ENCODE measurements at places on chromosomes 12 and 14. TPM values are rescaled to one million over a fixed set of nuclear protein-coding genes. Genes with fewer than 3 reads are reported as not detected.
A peak's percentile ranks its signal among the peaks of the same experiment; 100 is the strongest.

DNA sequence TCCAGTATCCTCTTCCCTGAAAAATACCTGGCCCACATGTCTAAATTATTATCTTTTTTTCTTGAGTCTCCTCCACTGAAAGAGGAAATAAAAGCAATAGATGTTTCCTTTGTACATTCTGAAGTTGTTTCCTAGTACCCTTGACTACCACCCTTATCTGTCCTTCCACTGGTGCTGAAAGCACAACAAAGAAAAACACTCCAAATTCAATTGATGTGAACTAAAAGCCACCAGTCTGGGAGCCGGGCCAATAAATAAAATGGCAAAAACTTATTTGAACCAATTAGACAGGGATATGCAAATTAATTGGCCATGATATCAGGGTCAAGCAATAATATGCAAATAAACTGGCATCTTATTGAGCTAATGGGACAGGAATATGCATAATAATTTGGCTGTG, 330.5 kb downstream of the PAWR start:
- H3K36me3 ChIP-seq, result peaks cover 2% of the 10 kb centered on the region
- DNase-seq, result no peak
- H3K4me3 ChIP-seq, result no peak overlapping the region
- no peaks in the 10 kb centered on the region for H3K27me3 ChIP-seq
- H3K27ac ChIP-seq, result no peak overlapping the region

DNA sequence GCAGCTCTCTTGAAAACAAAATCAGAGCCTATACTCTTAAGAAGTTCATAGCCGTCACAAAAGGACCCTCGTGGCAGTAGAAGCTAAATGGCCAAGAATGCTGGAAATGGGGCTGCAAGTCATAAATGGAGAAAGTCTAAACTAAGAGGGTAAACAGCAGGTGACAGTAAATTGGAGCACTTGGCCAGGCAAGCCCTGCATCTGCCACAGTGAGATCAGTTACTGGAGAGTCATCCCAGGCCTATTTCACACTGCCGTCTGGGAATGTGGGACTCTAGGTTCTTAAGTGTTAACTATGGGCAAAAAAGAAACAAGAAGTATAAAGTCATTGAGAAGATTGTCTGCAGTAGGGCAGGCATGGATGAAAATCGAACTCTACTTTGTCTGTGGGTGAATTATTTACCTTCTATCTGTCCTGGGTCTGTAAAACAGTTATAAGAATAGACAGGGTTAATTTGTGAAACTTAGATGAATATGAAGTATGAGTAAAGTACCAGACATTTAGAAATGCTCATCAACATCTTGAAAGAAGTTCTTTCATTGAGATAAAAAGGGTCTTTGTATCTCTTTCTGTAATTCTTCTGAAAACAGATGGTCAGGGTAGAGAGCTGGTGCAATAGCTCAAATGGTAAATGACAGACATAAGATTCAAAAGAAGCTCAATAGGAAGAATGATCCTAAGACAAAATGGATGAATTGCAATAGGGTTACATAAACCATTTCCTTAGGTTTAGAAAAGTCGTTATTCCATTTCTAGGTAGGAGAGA, 792.5 kb downstream of the DIO2 start:
- peak overlapping the region; percentile 22 for H3K27ac ChIP-seq
- peaks cover 26% of the 10 kb centered on the region for H3K4me1 ChIP-seq
- DNase-seq, result no peak
- H3K27me3 ChIP-seq, result peaks cover 3% of the 10 kb centered on the region

DNA sequence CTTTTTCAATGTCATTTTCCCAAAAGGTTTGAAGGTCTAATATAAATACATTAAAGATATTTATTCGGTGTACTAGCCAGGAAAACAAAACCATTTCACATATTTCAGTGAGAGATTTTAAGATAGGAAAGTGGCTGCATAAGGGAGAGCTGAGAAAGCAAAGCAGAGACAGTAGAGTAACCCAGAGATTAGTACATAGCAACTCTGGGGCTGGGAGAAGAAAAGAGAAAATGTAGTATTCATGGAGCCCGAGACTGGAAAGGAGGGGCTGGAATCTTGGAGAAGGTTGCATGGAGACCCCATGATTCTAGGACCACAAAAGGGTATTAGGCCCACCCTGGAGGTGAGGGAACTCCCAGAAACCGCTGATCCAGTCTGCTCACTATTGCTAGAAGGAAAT, 236.9 kb downstream of the PAWR start:
- DNase-seq, result no peak
- no peak overlapping the region for H3K27ac ChIP-seq
- H3K4me1 ChIP-seq, result peaks cover 6% of the 10 kb centered on the region
- no peaks in the 10 kb centered on the region for H3K36me3 ChIP-seq
- H3K27me3 ChIP-seq, result no peaks in the 10 kb centered on the region

- no peak overlapping the region for H3K27ac ChIP-seq
- peaks cover 3% of the 10 kb centered on the region for H3K4me1 ChIP-seq
- no peaks in the 10 kb centered on the region for H3K36me3 ChIP-seq
- no peaks in the 10 kb centered on the region for H3K27me3 ChIP-seq
- no peak for DNase-seq
Observed at GRCh38 chr12:23303220-23303619, 646.2 kb downstream of the SOX5 start.

The PITPNM2 gene
- total RNA-seq, result 2.1 TPM

DNA sequence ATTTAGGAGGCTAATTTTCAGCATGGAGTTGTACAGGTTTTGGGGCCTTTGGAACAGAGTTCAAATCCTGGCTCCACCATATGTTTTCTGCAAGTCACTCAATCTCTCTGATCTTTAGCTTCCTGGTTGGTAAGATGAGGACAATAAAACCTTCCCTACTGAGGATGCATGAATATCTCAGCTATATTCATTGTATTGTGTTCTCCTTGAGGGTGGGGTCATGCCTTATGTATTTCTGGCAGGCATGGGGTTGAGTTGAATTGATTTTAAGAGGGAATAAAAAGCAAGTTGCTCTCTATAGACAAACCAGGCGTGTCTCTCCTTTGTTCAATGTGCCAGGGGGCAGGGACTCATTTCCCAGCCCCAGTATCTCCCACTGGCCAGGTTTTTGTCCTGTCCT, 173.1 kb downstream of the C12orf75 start:
- H3K36me3 ChIP-seq, result peaks cover 6% of the 10 kb centered on the region
- H3K27ac ChIP-seq, result no peak overlapping the region
- H3K27me3 ChIP-seq, result no peaks in the 10 kb centered on the region

The GLIPR1L2 gene
- 0.29 TPM for total RNA-seq

The PARPBP gene
- 17.0 TPM for total RNA-seq

The ANO4 gene
- total RNA-seq, result 0.38 TPM

DNA sequence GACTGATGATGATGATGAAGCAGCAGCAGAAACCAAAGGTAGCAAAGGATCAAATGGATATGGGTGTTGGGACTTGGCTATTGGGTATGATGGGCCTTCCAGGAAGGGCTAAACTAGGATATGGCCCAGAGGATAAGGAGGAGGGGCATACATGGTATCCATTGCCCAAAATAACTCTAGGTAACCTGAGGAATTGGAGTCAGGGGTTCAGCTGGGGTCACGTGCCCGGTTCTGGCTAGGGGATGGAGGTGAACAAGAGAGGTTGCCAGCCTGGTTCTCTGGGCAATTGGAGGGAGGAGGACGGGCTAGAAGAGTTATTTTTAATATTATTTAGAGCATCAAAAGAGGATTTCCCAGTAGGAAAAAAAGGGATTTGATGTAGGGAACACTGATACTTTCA, 2.7 kb upstream of the ANKRD52 start:
- H3K27ac ChIP-seq, result peak overlapping the region; percentile 79
- no peak for DNase-seq
- no peak overlapping the region for H3K4me3 ChIP-seq
- H3K27me3 ChIP-seq, result peaks cover 5% of the 10 kb centered on the region
- H3K36me3 ChIP-seq, result peaks cover 4% of the 10 kb centered on the region
- H3K4me1 ChIP-seq, result peaks cover 14% of the 10 kb centered on the region

The C3AR1 gene
- not detected for total RNA-seq

GRCh38 chr12:22729957-22730443, 105.0 kb downstream of the ETNK1 start:
- H3K27me3 ChIP-seq, result no peaks in the 10 kb centered on the region
- H3K4me1 ChIP-seq, result peaks cover 10% of the 10 kb centered on the region
- H3K27ac ChIP-seq, result no peak overlapping the region

GRCh38 chr12:18556161-18556560, 181.7 kb downstream of the PLCZ1 start:
- no peak for DNase-seq
- H3K36me3 ChIP-seq, result peaks cover 2% of the 10 kb centered on the region
- no peak overlapping the region for H3K4me3 ChIP-seq
- H3K27me3 ChIP-seq, result no peaks in the 10 kb centered on the region
- no peak overlapping the region for H3K27ac ChIP-seq

DNA sequence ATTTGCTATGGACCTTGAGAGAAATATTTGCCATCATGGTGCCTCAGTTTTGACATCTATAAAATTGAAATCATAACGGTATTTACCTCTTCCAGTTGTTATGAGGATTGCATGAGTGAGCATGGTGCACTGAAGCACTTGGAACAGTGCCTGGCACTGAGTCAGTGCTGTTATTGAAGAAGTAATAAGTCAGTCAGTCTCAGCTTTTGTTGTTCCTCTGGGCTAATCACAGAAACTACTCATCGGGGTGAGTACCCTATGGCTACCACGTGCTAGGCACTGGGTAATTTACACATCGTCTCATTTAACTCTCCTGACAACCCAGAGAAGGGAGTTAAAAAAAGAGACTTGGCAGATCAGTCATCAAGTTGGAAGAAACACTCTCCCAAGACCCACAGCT, 159.5 kb upstream of the NRXN3 start:
- no peak for DNase-seq
- H3K4me1 ChIP-seq, result no peaks in the 10 kb centered on the region
- H3K36me3 ChIP-seq, result no peaks in the 10 kb centered on the region
- H3K27ac ChIP-seq, result no peak overlapping the region
- H3K4me3 ChIP-seq, result no peak overlapping the region
- H3K27me3 ChIP-seq, result peaks cover 15% of the 10 kb centered on the region

- H3K36me3 ChIP-seq, result peaks cover 2% of the 10 kb centered on the region
- DNase-seq, result no peak
- H3K27me3 ChIP-seq, result peaks cover 5% of the 10 kb centered on the region
- H3K4me3 ChIP-seq, result no peak overlapping the region
- H3K27ac ChIP-seq, result no peak overlapping the region
- H3K4me1 ChIP-seq, result peaks cover 2% of the 10 kb centered on the region
Observed at GRCh38 chr12:18888047-18888446, 150.1 kb downstream of the CAPZA3 start.
